ENCODE measurements at places on chromosomes 7 and 10.

GRCh38 chr7:50268990-50269389, 35.5 kb upstream of the IKZF1 start:
- no peak for DNase-seq

- no peak for DNase-seq
Measured at GRCh38 chr10:28564905-28565304, 32.0 kb downstream of the WAC start.

GRCh38 chr10:53009961-53010907, 237.7 kb upstream of the MBL2 start:
- no peak for DNase-seq

GRCh38 chr7:111229916-111230315, 139.0 kb downstream of the LRRN3 start:
- no peak for DNase-seq

DNA sequence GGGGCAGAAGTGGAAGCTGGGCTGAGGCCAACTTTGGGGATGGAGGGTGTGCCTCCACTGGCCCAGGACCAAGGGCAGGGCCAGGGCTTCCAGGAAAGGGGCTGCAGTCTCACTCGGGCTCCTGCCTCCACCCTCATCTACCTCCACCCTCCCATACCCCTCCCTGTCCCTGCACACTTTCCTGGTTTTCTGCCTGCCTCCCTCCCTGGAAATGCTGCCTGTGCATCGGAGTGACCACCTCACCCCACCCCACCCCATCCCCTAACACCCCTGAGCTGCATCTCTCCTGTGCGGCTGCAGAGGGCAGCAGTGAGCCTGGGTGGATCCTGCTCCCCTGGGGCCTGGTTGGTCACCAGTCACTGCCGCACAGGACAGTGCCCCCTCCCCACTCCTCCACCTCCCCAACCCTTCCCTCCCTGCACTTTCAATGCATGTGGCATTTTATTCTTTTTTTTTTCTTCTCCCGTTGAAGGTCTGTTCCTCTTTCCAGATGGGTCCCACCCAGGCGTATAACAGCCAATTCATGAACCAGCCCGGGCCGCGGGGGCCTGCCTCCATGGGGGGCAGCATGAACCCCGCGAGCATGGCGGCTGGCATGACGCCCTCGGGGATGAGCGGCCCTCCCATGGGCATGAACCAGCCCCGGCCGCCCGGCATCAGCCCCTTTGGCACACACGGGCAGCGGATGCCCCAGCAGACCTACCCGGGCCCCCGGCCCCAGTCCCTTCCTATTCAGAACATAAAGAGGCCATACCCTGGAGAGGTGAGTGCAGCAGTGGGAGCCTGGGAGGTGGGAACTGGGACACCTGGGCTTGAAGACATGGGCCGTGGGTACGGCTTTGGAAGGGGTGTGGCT, 54.1 kb upstream of the PPIF start:
- DNase-seq, result peak; percentile 12

GRCh38 chr10:132657127-132657706, 119.6 kb downstream of the INPP5A start:
- DNase-seq, result no peak

DNA sequence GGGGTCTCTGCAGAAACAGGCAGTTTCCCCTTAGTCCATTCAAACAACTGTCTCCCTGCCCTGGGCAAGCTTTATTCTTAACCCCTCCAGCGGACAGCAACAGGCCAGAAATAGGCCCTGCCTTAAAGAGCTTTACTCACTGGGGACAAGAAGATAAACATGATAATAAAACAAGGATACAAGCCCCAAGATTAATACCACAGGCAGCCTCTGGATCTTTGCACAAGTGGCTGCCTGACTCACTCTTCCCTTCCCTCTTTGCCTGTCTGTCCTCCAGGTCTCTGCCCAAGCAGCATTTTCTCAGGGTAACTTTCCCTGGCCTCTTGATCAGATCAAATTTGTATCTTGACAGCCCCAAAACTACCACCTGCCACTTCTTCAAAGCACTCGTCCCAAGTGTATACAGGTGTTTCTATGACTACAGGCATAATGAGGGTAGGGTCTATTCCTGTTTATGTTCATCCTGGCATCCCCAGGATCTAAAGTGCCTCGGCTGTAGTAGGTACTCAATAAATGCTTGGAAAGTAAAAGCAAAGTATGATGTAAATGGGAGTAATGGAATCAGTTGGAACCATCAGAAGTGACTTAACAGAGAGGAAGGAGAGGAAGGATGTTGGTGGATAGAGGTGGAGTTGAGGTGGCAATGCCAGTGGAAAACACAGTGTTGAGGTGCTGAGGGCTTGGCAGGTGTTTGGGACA, 7.0 kb upstream of the CAMK2G start:
- no peak for DNase-seq

DNA sequence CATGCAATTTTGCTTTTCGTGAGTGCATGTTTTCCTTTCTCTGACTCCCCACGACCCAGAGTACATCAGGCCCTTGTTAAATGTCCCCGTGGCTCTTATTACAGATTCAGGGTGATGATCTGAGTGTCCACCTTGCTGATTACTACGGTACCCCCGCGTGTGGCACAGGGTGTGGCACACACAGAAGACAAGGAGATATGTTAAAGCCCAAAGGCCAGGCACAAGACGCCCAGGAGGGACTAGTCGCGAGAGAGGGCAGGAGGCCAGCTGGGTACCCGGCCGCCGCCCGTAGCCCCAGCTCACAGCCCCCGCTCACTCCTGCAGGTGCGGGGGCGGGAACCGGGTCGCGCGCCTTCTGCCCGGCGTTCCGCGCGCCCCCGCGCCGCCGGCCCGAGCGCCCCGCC, 281 bp upstream of the EXOC6 start:
- DNase-seq, result no peak

DNA sequence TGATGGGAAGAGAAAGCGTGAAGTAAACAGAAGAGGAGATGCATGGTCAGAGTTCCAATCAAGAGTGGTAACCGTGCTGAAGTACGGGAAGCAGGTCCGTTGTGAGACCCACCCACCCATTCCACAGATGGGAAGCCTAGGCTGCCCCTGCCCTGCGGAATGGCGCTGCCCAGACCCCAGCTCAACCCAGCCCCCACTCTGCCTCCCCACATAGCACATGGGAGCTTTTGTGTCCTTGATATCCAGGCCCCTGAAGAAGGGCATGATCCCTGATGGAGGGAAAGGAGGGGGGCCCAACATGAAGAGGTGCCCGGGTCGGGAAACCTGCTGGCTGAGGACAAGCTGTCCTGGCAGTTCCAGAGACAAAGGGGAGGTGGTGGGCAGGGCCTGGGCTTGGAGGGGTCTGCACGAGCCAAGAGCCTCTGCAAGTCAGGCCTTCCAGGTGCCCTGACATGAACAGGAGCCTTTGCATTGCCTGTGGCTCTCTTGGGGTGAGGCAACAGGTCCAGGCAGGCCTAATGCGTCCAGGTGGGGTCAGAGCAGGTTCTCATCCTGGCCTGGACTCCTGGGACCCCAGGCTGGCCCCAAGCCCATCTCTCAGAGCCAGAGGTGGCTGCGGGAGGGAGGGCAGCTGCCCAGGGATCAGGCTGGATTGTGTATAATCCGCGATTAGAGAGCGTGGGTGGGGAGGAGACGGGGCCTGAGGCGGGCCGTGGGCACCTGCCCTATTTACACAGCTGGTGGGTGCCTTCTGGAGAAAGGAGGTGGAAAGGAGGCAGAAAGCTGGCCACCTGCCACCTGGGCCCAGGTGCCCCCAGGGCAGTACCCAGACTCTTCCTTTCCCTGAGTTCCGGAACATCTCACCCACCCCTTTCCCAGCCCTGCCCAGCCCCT, 23.5 kb downstream of the YKT6 start:
- no peak for DNase-seq

- no peak for DNase-seq
Measured at GRCh38 chr10:130300608-130301020, 164.4 kb downstream of the GLRX3 start.

DNA sequence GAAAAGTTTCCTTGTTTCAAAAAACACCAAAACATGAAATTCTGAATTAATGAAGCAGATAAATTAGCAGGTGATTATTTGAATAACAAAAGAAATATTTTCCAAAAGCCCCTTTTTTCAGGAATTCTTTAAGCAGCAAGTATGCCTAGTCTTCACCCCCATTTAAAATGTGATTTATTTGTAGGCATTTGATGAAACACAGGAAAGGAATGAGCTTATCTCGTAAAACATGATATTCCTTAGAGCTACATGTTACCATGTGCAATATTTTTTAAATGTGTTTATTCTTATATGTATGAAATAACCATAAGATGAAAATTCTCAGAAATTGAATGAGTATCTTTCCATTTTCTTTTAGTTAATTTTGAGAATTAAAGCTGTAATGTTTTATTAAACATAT, 106.1 kb downstream of the CHN2 start:
- no peak for DNase-seq

DNA sequence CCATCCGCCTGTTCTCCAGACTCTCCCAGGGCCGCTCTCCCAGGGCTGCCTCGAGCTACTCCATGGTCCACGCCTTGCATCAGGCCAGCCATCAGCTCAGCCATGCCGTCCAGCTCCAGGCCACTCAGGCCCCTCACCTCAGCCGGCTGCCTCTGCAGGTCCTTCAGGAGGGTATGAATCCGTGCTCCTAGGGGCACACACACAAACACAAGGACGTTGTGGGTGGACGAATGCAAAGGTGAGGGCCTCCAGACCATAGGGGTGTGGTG, 449.4 kb downstream of the PTPRN2 start:
- no peak for DNase-seq

DNA sequence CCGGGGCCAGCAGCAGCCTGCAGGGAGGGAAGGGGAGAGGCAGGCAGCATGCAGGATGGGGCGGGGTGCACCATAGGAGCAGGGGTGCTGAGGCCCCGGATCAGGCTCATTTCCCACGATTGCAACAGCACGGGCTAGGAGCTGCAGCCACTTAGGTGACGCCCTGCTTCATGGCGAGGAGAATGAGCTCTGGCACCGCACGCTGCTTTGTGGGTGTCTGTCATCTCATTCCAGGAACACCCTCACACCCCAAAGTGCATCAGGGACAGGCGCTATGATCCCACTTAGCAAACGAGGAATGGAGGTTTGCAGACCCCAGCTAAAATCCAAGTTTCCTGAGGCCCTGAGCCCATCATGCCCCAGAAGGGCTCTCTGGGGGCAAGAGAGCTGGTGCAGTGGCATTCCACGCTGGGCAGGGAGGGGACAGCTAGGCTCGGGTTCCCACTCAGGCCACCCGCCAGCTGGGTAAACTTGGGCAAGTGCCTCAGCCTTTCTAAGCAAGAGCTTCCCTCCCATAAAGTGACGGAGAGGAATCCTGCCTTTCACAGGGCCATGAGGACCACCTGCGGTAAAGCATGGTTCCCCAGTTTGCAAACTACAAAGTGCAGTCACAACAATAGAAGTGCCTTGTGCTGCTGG, 9.3 kb downstream of the KCNH2 start:
- no peak for DNase-seq

DNA sequence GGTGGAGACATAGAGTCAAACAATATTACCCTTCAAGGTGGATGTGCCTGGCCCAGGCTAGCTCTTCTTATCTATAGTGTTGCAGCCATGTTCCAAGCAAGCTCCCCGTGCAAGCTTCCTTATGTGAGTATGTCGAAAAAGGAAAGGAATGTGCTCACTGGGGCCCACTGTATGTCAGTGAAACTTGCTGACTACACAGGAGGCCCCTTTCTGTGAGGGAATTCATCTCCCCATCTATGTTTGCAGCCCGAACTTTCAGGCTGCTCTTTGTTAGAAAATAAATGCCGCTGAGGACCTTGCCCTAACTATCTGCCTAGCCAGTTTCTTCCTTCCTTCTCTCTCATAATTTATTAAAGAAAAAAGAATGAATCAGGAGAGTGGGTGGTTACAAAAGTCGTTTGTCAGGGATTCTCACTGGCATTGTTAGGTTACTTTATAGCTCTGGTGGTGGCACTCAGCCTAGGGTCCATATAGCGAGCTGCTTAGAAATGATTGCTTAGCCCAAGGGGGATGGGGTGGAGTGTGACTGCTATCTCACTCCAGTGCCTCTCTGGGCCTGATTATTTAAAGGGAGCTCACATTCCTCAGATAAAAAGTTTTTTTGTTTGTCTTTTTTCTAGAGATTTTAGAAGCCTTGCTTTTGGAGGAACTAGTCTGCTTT, 302.1 kb downstream of the ABCA13 start:
- DNase-seq, result no peak

DNA sequence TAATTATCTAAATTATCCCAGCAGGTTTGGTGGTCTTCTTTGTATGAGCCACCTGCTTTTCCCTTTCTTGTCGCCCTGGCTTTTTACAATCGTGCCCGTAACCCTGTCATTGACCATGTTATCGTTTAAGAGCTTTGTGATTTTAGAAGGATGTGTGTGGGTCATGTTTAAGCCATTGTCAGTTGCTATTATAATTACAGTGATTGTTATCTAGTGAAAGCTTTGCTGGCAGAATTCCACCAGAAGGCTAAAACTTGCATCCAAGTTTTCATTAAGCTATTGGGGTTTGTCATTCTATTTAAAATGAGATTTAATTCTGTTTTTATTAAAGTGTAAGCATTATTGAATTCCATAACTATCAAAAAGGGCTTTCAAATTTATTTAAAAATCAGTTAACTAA, 354.2 kb upstream of the TMEM229A start:
- no peak for DNase-seq

DNA sequence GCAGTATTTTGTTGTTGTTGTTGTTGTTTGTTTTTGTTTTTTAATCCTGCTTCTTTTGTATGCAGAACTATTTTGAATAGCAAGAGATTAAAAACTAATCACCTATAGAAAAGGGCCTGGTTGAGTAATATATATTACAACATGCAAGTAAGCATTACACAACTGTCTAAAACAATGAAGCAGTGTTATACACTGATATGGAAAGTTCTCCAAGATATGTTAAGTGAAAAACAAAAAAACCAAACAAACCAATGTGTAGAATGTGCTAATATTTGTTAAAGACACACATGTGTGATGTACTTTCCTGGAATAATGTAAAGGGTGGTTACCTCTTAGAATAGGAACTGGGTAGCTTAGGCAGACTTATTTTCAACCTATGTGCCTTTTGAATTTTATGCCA, 117.4 kb downstream of the ZNF365 start:
- peak; percentile 25 for DNase-seq

DNA sequence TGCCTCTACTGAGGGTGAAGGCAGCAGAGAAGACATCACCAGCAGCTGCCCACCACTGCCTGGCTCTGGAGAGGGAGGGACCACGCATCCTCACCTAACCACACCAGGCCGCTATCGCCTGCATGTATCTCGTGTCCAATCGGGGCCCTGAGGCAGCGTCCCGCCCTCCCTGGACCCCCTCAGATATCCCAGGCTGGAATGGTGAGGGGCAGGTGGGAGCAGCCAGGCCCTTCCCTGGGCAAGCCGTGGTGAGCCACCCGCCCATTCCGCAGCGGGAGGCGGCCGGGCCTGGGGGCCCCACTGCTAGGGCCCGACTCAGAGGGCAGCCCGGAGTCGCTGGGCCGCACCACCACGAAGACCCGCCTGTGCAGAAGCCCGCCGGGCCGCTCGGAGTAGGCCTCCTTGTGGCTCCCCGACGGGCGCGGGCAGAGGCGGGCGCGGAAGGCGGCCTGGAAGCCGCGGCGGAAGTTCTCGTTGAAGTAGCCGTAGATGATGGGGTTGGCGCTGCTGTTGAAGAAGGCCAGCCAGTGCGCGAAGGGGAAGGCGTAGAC, 21.6 kb upstream of the PPA1 start:
- no peak for DNase-seq

DNA sequence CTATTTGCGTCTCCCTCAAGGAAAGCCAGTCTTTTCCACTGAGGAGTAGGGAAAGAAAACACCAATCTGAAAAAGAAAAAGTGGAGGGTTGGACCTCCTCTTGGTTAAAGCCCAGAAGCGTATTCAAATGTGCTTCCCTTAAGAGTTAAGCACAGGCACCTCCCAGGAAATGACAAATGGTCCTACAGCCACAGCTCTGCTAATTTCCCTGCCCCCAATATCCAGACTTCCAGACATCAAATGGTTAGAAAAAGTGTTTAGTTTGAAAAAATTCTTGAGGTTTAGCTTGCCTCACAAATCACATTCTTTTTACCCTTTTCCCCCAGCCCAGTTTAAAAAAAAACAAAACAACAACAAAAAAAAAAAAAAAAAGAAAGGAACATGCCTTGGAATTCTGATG, 19.0 kb upstream of the COL1A2 start:
- DNase-seq, result no peak

Data from AML-193 (cell line).